ENCODE measurements at places on chromosomes 3 and 15.

- DNase-seq = peak; percentile 46
Measured at GRCh38 chr3:97821287-97821773, 481 bp upstream of the CRYBG3 start.

DNA sequence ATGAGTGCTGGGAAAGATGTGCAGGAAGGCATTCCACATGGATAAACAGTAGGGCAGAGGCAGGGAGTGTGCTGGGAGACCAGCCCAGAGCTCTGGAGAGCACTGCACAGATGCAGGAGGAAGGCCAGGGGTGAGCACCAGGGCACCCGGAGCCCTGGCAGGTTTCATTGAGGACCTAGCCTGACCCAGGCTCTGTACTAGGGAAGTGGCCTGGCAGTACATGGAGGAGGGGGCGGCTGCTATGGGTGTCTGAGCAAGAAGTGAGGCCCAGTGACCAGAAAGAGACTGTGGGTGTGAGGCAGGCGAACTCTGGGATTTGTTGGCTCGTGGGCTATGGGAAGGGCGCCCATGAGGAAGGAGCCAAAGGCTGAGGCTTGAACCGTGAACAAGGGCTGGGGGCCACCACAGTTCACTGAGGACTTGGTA lies 139.1 kb downstream of the DNAJB8 start:
- no peak for DNase-seq

DNA sequence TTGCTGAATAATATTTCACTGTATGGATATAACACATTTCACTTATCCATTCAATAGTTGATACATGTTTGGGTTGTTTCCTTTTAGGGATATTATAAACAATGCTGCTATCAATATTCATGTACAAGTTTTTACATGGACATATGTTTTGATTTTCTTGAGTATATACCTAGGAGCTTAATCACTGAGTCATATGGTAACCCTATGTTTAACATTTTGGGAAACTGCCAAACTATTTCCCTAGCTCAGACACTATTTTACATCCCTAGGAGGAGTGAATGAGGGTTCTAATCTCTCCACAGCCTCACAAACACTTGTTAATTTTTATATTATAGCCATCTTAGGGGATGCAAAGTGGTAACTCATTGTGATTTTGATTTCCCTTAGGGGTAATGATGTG lies 66.0 kb downstream of the GPR156 start:
- DNase-seq = peak; percentile 67

- no peak for DNase-seq
Measured at GRCh38 chr15:32029409-32029861, 880 bp upstream of the CHRNA7 start.

- DNase-seq = peak; percentile 22
Measured at GRCh38 chr3:128950223-128950938, 43.5 kb downstream of the CFAP92 start.

DNA sequence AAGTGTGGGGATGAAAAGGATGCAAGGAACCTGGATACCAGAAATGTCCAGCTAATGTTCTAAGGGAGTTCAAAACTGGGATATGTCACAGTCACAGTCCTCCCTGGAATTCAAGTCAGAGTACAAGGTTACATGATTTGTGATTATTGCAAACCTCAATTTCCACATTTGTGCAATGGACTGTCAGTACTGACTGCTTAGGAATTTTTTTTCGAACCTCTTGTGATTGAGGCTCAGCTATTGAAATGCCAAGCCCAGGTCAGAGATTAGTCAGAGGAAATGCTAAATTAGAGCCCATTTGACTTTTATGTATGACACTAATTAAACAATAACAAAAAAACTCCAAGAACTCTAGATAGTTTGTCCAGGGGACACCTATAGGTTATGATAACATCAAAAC lies 210.2 kb downstream of the THSD4 start:
- DNase-seq = peak; percentile 29

DNA sequence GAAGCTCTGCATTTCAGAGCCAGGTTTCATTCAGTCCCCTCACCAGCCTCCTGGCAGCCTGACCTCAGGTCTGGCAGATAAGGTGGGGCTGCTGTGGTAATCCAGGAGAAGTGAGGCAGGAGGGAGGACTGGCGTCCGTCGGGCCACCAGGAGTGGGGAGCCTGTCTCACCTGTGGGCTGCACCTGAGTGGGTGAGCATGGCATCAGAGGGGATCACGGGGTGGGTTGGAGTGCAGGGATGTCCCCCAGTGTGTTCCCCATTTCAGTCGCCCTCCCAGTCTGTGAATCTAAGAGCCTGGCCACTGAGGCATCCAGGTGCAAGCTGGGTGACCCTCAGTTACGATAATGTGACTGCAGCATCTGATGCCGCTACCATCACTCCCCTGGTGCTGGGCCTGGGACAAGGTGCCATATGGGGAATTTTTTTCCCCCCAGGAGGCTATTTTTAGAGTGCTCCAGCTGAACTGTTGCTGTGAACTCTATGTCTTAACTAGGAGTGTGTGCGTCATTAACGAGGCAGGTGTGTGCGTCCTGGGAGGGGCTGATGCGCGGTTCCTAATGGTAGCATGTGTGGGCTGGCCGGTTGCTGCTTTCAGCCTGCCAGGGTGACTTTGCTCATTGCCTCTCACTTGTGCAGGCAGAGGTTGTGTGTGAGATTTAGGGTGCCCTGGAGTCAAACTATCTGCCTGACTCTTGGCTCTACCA lies 165.2 kb downstream of the SLCO3A1 start:
- peak; percentile 23 for DNase-seq

DNA sequence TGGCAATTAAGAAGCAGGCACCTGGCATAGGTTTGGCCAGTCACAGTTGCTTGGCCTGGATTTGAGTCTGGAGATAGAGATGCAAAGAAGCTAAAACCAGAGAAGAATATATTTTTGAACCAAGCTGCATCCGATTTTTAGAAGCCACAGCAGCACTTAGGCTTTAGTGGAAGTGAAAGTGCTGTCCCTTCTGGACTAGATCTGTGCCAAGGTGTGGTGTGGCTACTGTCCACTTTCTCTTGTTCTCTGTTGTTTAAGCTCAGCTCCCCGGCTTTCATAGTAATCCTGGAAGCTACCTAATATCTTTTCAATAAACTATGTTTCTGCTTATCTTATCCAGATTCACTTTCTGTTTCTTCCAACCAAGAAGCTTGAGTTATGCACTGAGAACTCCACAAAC lies 183.4 kb upstream of the THRB start:
- no peak for DNase-seq

DNA sequence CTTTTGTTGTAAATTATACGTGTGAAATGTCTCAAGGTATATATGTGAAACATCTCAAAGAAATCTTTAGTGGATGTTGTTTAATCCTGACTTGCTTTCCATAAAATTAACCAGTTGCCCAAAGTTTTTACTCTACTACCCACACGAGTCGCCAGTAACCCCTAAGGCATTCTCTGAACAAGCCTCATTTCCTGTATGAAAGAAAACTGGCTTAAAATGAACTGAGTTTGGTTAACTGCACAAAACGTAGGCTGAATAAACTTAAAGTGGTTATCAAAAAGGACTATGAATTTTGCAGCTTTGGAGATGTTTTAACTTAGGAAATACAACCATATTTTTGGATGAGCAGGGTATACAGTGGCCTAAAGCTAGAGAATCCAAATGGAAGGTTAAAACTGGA lies 2.7 kb upstream of the APPL1 start:
- DNase-seq = peak; percentile 18

DNA sequence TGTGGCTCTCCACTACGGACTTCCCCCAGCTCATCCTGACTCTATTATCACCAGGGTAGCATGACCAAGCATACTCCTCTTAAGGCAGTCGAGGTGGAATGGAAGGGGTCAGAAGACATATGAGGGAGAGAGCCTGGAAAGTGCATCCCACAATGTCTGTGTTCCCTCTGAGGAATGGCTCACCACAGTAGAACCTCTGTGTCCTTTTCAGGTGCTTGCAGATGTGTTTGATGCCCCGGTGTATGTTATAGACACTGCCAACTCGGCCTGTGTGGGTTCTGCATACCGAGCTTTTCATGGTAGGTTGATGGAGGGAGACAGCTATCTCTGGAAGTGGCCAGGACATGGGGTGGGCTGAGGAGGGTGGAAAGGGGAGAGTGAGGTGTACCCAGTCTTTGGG lies 50.3 kb downstream of the XYLB start:
- no peak for DNase-seq

DNA sequence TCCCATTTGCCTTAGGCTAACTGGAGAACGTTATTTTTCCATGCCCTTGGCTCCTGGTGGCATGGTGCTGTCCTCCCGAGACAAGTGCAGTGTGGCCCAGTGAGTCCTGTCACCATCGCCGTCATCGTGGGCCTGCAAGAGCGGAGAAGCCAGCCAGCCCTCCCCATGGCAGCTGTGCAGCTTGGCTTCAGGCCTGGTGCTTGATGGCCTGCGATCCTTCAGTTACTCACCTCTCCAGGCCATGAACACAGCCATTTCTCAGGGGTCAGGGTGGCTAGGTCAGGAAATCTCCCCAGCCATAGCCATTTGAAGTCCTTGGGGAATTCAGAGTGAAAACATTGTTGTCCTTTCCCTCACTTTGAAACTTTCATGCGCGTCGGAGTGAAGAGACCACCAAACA lies 189.0 kb upstream of the RGMA start:
- DNase-seq = no peak

DNA sequence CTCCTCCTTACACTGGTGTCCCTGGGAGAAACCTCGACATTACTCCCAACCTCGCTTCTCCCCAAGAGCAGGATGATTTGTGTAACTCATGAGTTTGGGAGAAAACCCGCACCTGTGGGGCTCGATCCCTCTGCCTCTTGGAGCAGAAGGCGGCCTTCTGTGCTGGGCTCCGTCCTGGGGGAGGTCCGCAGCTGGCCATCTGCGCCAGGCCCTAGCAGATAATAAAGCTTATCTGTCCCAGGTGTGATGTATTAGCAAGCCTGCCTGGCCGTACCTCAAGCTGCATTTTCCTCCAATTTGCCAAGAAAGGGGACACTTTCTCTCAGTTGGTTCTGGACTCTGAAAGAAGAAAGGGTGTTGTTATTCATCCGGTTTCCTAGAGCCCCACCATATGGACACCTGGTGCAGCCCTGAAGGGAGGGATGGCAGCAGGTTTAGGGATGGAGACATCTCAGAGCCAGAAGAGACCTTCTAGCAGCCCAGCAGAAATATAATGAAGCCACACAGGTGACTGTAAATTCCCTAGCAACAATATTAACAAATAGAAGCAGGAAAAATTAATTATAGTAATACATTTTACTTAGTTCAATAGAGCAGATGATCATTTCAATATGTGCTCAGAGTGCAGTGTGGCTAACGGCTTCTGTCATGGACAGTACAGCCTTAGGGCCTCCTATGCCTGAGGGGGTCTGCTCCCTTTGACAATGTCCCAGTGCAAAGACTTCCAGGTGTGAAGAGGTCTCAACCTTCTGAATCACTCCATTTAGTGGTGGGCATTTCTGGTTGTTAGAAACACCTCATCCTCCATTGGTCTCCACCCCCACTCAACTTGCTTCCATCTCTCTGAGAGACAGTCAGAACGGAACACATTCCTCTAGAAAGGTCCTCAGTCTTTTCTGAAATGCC lies 94.8 kb downstream of the CPN2 start:
- no peak for DNase-seq

DNA sequence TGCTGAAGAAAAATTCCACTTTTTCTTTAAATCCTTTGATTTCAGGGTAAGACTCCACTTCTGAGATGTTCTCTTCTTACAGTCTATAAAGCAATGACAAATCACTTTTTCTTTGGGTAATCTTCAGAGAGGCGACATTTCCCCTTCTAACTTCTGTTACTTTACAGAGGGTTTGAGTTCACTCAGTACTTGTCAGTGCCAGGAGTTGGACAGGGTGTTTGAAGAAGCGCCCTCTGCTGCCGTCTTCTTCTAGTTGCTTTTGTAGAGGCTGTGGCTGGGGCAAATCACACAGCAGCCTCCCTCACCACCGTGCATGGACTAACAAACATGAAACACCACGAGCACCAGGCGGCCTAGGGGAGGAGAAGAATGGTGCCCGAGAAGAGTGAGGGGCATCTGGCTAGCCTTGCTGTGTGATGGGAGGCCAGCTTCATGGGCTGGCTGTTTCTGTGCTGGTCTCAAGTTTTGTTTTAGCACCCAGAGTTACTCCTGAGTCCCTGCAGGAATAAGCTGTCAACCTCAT lies at the start of gene CD80:
Gene CD80 (minus strand): TSS at position 174 of the 523 bp plus-strand sequence. CDS start 1,886 bp downstream, outside the sequence.
- peak; percentile 49 for DNase-seq

DNA sequence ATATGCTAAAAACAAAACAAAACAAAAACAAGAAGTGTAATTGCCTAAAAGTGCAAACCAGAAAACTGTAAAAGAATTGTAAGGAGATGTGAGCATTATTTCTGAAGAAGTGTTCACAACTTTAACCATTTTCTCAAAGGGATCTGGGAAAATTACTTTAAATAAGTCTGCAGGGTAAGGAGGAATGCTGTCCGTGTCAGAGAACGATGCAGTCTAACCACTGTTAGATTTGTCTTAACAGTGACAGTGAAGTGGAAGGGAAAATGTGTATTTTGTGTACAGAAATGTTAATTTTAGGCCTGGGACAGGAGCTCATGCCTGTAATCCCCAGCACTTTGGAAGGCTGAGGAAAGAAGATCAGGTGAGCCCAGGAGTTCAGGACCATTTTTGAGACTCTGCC lies 95.7 kb downstream of the DLG1 start:
- DNase-seq = peak; percentile 25

DNA sequence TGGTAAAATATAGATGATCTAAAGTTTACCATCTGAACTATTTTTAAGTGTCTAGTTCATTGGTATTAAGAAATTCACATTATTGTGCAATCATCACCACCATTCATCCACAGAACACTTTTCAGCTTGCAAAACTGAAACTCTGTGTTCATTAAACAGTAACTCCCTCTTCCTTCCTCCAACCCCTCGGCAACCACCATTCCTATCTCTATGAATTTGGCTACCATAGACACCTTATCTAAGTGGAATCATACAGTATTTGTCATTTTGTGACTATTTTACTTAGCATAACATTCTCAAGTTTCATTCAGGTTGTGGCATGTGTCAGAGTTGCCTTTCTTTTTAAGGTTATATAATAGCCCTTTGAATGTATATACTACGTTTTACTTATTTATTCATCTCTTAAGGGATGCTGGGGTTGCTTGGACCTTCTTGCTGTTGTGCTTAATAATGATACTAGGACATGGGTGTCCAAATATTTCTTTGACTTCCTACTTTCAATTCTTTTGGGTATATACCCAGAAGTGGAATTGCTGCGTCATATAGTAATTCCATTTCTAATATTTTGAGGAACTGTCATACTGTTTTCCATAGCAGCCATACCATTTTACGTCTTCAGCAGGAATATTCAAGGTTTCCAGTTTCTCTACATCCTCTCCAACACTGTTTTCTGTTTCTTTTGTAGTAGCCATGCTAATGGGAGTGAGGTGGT lies 20.9 kb downstream of the KAT2B start:
- peak; percentile 86 for DNase-seq

DNA sequence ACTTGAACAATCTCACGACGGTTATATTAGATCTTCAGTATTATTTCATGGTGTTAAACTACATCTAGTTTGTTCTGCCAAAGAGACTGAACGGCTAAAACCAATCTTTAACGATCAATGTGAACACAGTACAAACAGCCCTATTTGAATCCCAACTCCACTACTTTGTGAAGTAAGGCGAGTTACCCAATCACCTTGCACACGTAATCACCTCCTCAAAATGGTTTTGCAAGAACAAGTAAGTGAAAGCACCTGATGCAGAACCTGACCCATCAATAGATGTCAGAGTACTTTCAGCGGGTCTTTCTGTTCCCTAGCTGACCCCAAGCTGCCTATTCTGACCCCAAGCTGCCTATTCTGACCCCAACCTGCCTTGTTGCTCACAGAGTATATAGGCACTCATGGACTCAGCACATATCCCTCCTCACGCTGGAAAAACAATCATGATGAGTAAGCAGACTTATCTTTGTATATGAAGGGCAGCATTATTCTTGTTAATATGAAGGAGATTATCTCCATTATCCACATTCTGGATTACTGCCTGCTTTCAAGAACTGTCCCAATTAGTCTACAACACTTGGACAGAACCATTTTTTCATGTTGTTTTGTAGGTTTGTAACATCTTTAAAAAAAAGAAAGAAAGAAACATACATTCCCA lies 3.7 kb downstream of the KPNA1 start:
- DNase-seq = peak; percentile 15
